ENCODE measurements at places on chromosomes 16 and 17.

- no peak for DNase-seq
Observed at GRCh38 chr17:73623247-73623646, 21.0 kb downstream of the SDK2 start.

GRCh38 chr16:10324210-10324609 lies 61.7 kb upstream of the ATF7IP2 start:
- DNase-seq, result no peak

- no peak for DNase-seq
Observed at GRCh38 chr16:3759736-3760135, 42.4 kb upstream of the TRAP1 start.

DNA sequence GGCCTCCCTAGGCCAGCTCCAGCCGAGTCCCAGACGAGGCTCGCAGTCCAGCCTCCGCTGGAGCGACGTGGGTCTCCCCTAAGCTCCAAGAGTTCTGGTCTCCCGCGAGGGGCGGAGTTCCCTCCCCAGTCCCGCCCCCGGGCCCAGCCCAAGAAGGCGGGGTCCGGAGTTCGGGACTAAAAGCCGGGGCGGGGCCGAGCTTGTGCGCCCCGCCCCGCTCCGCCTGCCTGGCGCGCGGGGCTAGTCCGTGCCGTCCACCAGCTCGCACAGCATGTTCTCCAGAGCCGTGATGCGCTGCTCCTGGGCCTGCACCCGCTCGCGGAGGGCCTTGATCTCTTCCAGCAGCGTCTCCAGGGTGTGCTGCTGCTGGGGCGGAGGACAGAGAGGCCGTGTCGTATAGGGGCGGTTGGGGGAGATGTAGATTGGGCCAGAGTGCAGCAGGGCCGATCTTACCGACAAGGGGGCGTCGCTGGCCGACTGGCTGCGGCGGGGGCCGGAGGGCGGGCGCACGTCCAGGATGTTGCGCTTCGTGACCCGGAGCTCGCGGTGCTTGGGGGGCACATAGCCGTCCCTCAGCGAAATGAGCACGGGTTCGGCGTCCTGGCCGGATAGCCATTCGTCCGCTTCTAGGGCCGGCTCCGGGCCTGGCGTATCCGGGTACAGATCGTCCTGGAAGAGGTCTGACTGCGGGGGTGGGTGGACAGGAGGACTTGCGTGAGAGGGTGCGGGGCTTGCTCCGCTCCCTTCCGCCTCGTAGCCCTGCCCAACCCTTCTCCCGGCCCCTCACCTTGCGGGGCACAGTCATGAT lies 7.0 kb downstream of the CORO6 start:
- DNase-seq, result no peak
